ENCODE measurements at places on chromosomes 3 and 15.

DNA sequence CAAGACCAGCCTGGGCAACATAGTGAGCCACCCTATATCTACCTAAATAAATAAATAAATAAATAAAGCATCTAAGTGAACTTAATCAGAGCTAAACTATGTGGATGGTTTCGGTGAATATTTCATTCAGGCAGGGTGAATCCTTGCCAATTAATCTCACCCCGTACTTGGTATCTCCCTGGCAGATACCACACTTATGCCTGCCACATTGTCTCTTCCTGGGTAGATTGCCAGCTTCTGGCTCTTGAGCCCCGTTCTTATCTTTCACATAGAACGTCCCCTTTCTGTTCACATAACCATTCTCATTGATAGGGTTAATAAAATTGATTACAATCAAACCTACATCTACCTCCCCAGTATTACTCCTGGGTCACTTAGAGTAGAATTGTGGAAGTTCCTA lies 7.0 kb downstream of the SNAP23 start:
- DNase-seq = no peak

DNA sequence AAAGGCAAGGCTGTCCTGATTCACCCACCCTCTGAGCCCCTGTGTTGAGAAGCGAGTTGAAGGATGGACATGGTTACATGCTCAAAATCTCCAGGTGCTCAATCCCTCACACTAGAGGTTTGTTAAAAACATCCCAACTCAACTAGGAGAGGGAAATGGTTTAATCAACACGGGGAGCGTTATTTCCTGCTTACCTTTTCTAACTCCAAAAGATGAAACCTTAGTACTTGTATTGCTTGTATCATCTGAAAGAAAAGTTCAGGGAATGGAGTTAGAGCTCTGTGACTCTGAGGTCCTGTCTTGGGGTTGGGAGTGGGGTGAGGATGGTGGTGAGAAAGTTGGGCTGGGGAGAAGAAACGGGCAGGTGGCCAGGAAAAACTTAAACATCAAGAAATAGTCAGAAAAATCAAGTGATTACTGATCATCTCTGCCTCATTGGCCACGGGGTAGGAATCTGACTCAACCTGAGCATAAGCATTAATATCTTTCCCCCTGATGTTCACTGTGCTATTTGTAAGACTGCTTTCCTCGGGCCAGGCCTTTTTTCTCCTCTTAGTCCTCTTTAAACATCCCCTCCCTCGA lies 5.9 kb downstream of the MEIS2 start:
- DNase-seq = no peak

DNA sequence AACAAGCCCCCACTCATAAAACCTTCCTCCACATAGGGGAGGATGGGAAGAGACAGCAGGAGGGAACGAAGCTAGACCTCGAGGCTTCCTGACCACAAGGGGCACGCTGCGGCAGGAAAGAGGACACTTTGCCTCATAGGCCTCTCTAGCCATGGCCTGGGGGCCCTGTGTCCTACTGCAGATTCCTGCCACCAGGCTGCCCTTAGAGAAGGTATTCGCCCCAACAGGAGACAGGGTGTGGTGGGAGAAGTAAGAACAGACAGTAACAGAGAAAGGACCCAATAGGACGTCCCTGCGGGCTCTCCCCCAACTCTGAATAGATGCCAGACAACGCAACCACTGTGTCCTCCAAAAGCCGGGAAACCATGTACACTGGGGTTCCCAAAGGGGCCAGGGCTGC lies 36.8 kb downstream of the ADCY5 start:
- DNase-seq = no peak

- DNase-seq = no peak
These were observed 110.5 kb upstream of the PTPRG start for GRCh38 chr3:61450866-61451265.

Measured in hindlimb muscle (tissue), 1 donor.